Left lung (tissue), 14 donors: ENCODE measurements at places on chromosomes 11 and 22. TPM values are rescaled to one million over a fixed set of nuclear protein-coding genes. Genes with fewer than 3 reads are reported as not detected.

DDX10 gene
- 28.3 TPM for polyA plus RNA-seq

P2RY6 gene
- polyA plus RNA-seq: 1.9 TPM

XNDC1N gene
- 8.7 TPM for polyA plus RNA-seq

OR52N4 gene
- not detected for polyA plus RNA-seq

FAM168A gene
- polyA plus RNA-seq: 43.9 TPM

DEFB131B gene
- 2.7 TPM for polyA plus RNA-seq

LIF gene
- polyA plus RNA-seq: 2.5 TPM

NAALAD2 gene
- 57.4 TPM for polyA plus RNA-seq

RIMBP3B gene
- polyA plus RNA-seq: not detected

DEUP1 gene
- polyA plus RNA-seq: 3.8 TPM

CCDC73 gene
- 0.10 TPM for polyA plus RNA-seq
